Ureter (tissue), 1 donor: ENCODE measurements at places on chromosomes 5 and 9.

DNA sequence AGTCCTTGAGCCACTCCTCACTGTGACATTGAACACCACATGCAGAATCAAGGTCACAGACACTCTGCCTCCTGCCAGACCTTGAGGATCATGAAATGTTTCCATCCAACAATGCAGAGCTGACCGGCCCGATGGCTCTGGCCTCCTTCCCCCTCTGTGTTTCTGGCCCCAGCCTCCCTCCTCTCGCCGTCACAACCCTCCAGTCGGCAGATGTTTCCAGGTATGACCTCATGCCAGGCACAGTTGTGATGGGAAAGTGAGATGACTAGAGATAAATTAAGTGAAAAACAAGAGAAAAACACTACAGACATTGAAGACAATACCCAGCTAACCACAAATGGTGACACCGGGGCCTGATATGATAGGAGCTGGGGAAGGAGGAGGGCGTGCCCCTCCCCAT lies 9.8 kb downstream of the NTNG2 start:
- DNase-seq = no peak

DNA sequence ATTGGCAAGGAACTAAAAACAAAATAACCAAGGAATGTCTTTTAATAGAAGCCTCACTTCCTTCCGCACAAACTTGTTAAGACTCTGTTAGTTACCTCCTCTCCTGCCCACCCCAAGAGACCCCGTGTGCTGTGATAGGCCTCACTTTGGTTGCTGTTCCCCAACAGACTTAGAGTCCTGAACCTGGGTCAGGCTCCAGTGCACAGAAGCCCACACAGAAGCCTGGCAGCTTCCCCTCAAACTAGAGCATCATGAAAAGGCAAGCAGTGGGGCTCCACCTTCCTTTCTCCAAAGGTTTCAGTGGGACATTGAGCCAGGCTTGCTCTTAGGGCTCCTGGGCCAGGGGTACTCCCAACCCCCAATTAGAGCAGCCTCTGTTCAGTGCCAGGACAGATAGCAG lies 230.5 kb downstream of the ESM1 start:
- DNase-seq = no peak

- DNase-seq = peak; percentile 69
Observed at GRCh38 chr5:149474198-149474597, 77.0 kb downstream of the CSNK1A1 start.

DNA sequence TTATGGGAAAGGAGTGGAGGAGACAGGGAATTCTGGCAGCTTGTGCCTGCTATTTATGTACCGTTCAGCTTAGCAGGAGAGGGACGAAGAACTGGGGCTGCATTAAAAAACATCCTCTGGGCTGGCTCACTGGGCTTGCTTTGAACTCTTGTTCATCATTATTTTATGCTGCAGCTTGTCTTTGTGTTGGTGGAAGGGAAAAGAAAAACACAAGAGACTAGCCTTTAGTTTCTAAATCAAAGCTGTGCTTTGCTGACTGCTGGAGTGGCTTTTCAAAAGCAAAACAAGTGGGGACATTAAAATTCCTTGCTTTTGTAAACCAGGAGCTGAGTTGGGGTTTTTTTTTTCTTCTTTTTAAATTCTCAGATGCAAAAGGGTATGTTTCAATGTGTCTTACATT lies 5.9 kb upstream of the RGMB start:
- no peak for DNase-seq
